ENCODE measurements at places on chromosomes 7 and 10.

GRCh38 chr10:9331583-9332008 lies 1277.1 kb downstream of the GATA3 start:
- DNase-seq = no peak

DNA sequence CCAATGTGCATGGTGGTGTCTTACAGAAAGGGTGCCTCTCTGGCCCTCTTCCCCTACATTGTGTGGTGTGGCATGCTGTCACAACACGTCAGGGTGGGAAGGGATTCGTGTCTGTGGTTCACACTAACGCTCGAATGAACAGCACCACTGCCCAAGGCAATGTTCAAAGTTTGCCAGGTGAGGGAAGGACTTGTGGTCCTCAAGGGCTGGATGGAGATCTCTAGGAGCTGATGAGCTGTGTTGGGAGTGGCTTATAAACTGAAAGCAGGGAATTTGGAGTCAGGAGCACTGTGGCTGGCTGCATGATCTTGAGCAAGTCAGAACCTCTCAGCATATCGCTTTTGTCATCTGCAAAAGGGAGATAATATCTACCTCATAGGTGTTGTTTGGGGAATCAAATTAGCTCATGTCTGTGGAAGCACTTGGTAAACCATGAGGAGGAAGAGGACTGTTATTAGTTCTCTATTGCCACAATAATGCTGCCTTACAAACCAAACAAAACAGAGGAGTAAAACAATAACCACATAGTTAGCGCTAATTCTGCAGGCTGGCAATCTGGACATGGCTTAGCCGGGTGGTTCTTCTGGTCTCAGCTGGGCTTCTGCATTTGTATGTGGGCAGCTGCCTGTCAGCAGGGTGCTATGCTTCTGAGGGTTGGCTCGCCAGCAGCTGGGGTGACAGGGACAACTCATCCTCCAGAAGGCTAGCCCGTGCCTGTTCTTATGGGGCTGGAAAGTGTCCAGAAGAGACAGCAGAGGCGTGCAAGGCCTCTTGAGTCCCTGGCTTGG lies 22.9 kb upstream of the C10orf105 start:
- DNase-seq = peak; percentile 61

DNA sequence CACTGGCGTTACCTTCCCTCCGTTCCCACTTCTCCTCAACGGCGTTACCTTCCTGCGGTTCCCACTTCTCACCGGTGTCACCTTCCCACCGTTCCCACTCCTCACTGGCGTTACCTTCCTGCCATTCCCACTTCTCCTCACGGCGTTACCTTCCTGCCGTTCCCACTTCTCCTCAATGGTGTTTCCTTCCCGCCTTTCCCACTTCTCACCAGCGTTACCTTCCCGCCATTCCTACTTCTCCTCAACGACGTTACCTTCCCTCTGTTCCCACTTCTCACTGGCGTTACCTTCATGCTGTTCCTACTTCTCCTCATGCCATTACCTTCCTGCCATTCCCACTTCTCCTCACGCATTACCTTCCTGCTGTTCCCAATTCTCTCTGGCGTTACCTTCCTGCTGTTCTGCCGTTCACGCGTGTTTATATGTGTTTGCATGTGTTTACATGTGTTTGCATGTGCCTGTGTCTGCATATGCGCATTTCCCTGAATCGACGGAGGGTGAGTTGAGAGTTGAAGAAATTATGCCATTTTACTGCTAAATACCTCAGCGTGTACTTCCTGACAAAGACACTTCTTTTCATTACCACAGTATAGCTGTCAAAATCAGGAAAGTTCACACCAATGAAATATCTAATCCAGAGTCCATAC lies 23.2 kb upstream of the CFAP46 start:
- DNase-seq = no peak

DNA sequence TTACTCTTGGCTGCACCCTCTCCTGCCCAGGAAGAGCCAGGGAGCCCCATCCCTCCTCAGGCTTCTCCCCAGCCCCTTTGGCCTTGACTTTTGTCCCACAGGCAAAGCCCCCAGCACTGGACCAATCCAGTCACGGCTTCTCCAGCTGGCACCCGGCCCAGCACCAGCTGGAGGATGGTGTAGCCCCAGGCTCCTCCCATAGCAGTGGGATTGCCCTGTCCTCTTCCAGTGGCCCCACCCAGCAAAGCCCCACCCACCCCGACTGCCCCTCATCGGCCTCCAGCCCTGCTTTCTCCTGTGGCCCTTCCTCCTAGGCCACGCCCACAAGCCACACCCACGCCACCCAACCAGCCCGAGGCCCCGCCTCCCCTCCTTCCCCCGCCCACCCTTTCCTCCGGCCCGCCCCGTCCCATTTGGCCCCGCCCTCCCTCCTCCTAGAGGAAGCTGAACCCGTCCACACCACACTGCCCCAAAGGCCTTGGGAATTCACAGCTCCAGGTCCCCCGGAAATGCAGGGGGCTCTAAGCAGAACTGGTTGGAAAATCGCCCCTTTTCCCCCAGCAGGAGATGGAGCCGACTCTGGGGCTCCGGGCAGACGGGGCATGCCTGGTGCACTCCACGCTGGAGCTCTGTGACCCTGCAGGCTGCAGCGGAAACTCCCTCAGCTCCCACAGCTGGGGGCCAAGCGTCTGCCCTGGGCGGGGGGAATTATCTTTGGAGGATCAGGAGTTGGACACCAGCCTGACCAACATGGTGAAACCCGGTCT lies 25.2 kb downstream of the GET4 start:
- no peak for DNase-seq

GRCh38 chr7:94049615-94050014 lies 45.5 kb upstream of the BET1 start:
- DNase-seq = no peak

- peak; percentile 23 for DNase-seq
Measured at GRCh38 chr7:131072505-131073091, 255.1 kb upstream of the MKLN1 start.

DNA sequence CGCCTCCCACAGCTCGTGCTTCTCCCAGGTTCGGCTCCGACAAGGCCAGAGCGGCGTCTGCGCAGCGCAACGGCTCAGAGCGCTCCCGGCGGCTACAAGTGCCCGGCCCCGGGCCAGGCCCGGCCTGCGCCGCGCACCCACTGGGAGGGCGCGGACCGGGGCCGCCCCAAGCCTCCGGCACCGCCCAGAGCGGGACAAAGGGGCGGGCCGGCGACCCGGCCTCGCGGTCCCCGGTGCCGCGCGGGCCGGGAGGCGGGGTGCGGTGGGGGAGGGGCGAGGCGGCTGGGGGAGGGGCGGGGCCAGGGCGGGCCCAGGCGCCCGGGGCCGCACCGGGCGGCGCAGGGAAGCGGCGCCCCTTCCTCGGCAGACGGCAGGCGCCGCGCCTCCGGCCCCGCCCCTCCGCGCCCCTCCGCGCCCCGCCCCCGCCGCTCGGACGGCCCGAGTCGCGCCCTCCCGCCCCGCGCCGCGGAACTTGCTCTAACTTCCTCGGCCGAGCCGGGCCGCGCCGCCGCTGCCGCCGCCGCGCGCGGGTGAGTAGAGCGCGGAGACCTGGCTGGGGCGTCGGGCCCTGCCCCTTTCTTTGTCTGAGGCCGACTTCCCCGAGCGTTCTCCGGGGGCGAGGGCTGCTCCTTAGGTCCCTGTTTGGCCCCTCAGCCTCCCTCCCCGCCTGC lies at the start of gene TSPAN14:
TSS of gene TSPAN14 (plus strand) at position 469 of the 671 bp plus-strand sequence. CDS start 34,924 bp downstream, outside the sequence.
- no peak for DNase-seq

- DNase-seq = peak; percentile 42
Measured at GRCh38 chr7:102890292-102890970, 22.4 kb upstream of the LRRC17 start.

DNA sequence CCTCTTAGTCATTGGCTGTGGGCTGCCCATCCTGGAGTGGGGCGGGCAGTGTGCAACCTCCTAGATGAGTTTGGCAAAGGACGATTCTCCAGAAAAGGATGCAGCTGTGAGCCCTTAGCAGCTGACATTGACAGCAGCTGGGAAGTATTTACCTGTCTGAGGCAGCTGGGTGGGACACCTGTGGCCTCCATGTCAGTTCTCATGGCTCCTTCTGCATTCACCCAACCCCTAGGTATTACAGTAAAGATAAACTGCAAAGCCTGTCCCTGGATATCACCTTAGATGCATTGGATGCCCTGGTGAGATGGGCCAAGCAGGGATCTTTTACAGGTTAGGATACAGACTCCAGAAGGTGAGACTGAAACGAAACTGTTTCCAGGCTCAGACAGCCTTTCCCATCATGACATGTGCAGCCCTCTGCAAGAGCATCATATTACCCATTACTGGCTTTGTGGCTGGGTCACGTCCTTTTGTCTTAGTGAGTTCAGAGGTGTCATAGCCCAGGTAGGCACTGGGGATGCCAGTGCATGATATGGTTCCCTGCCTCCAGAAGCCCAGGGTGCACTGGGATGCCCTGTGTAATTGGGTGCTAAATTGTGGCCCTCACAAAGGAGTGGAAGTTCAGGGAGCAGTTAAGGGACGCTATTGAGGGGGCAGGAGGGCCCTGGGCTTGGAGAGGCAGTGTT lies 28.9 kb downstream of the MINDY4 start:
- DNase-seq = no peak

GRCh38 chr7:133369130-133369529 lies 116.3 kb downstream of the EXOC4 start:
- DNase-seq = no peak

GRCh38 chr7:123735539-123735938 lies 13.3 kb downstream of the WASL start:
- no peak for DNase-seq

- DNase-seq = no peak
Measured at GRCh38 chr7:70565721-70566370, 566.1 kb upstream of the GALNT17 start.
